ENCODE measurements at places on chromosomes 4 and X. TPM values are rescaled to one million over a fixed set of nuclear protein-coding genes. Genes with fewer than 3 reads are reported as not detected.
A peak's percentile ranks its signal among the peaks of the same experiment; 100 is the strongest.

DNA sequence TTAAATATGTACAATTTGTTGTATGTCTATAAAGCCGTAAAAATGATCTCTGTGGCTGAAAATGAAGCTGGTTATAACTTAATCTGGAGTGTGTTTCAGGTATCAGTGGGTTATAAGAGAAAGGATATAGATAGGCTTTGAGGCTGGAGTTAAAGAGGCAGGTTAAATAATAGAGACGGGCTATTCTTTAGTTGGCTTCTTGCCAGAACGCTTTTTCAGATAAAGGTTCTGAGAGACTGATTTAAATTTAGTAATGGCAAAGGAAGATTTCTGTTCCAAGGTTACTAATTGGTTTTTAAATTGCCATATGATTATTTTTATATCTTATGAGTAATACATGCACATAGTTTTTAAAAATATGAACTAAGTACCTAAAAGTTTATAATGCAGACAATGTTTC, 117.4 kb downstream of the AWAT2 start:
- H3K27me3 ChIP-seq, result no peaks in the 10 kb centered on the region
- H3K4me1 ChIP-seq, result no peaks in the 10 kb centered on the region
- no peak overlapping the region for H3K4me3 ChIP-seq
- DNase-seq, result no peak
- no peaks in the 10 kb centered on the region for H3K36me3 ChIP-seq

DNA sequence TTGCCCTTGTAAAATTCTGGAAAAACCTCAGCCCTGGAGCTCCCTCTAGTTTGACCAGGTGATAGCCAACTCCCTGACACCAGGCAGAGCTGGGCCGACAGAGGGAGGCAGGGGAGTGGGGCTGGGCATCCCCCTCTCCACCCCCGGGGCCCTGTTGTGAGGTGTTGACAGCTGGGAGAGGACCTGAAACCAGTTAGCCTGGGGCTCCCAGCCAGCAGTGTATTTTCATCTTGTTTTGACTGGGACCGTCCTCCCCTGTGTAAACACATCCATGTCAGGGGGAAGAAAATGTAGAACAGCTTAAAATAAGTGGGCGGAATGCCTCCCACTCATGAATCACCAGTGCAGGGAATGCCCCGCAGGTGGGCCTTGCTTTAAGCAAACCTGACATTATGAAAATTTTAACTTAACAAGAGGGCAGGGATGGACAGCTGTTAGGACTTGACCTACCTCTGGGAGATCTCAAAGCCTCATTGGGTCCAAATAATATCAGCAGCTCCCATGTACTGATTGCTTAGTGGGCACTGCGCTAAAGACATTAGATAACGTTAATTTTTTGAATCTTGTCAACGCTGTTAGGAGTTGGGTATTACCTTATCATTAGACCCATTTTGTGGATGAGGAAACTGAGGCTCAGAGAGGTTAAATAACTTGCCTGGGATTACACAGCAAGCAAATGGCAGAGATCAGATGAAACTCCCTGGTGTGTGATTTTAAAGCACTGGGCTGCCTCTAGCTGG, 45.9 kb downstream of the TSC22D3 start:
- peak; percentile 44 for DNase-seq
- H3K4me1 ChIP-seq, result peaks cover 27% of the 10 kb centered on the region
- H3K27ac ChIP-seq, result no peak overlapping the region
- H3K27me3 ChIP-seq, result peaks cover 2% of the 10 kb centered on the region
- H3K36me3 ChIP-seq, result no peaks in the 10 kb centered on the region

The WDR44 gene
- total RNA-seq, result 15.5 TPM

GRCh38 chrX:39318506-39319343, 517.5 kb downstream of the MID1IP1 start:
- no peaks in the 10 kb centered on the region for H3K27me3 ChIP-seq
- no peaks in the 10 kb centered on the region for H3K4me1 ChIP-seq
- H3K27ac ChIP-seq, result no peak overlapping the region
- H3K4me3 ChIP-seq, result no peak overlapping the region
- no peaks in the 10 kb centered on the region for H3K36me3 ChIP-seq
- DNase-seq, result no peak
